ENCODE measurements at places on chromosomes 12 and 14.
A peak's percentile ranks its signal among the peaks of the same experiment; 100 is the strongest.

- no peak for DNase-seq
Measured at GRCh38 chr12:63164911-63165310, 13.9 kb upstream of the AVPR1A start.

- DNase-seq, result no peak
Measured at GRCh38 chr12:127054531-127054930, 1212.4 kb upstream of the TMEM132C start.

DNA sequence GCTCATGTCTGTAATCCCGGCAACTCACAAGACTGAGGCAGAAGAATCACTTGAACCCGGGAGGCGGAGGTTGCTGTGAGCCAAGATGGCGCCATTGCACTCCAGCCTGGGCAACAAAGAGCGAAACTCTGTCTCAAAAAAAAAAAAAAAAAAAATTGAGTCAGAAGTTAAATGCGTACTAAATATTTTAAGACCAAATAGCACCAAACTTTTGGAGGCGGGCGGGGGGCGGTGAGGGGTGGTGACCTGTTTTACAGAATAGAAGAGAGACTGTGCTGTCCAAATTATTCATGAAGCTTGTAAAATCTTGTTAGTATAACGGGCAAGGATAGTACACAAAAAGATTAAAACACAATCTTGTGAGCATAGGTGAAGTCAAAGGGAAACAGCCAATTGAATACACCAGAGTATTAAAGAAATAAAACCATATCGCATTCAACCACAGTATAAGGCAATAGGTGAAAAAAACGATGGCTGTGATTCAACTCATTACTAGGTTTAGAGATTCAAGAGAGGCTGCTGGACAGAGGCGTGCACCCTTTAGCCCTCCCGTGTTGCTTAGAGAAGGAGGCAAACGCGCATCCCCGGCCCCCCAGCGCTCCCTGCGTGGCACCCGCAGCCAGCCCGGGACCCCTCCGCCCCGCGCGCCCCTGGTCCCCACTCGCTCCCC, 571 bp downstream of the ZNF891 start:
- DNase-seq, result no peak

GRCh38 chr12:6198985-6199530, 1.1 kb upstream of the CD9 start:
- DNase-seq, result no peak

DNA sequence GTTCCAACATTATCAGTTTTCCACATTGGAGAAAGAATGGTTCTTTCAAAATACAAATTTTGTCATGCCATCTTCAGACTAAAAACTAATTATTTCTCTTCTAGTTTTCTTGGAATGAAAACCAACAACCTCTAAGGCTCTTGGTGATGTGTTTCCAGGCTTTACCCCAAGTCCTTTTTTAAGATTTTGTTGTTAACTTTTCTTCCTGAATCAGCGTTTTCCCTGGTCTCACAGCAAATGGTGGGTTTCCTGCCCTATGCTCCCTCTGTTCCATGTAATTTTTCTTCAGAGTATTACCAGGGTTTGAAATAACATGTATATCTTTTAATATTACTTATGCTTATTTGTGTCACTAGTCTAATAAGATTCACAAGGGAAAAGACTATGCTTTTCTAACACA, 1311.9 kb downstream of the LRFN5 start:
- no peak for DNase-seq

DNA sequence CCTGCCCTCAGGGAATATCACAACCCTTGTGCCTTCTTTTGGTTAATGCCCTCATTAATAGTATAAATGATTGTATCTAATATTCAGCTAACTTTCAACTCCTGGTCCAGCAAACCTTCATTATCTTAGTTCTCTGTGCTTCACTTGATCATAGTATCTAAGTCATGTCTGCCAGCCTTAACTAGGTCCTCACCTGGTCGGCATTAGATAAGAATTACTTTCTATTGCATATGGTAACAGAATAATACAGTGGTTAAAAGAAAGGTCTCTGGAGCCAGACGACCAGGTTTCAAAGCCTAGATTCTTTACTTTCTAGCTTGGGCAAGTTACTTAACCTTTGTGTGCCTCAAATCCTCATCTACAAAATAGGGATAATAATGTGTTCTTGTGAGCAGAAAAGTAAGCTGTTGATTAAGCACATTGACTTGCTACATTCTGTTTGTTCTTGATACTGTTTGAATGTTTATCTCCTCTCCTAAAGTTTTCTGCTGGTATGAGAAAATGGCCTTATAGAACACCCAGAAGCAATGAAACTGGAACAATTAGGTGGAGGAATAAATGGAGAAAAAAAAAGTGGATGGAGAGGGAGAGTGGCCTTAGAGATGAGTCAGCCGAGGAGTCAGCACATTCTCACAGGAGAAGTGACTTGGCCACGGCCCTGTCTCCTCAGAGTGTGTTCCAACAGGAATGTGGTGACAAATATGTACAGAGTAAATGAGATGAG, 176.1 kb downstream of the SLC25A21 start:
- no peak for DNase-seq

GRCh38 chr14:61470961-61471293, 149.5 kb downstream of the PRKCH start:
- no peak for DNase-seq

DNA sequence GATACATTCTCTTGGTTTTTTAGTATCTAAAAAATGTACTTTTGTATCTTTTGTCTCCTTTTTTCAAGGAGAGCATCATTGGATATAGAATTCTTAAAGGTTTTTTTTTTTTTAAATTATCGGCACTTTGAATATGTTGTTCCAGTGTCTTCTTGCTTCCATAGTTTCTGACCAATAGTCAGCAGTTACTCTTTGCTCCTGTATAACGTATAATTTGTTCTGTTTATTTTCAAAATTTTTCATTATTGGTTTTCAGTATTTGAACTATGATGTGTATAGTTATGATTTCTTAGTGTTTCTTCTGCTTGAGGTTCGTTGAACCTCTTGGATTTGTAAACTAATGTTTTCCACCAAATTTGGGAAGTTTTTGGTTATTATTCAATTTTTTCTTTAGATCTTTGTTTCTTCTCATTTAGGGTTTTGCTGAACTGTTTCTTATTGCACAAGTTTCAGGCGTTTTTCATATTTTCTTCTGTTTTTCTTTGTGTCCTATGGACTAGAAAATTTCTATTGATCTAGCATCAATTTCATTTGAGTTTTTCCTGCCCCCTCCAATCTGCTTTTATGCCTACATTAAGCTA, 93.9 kb downstream of the PLBD1 start:
- DNase-seq, result no peak

DNA sequence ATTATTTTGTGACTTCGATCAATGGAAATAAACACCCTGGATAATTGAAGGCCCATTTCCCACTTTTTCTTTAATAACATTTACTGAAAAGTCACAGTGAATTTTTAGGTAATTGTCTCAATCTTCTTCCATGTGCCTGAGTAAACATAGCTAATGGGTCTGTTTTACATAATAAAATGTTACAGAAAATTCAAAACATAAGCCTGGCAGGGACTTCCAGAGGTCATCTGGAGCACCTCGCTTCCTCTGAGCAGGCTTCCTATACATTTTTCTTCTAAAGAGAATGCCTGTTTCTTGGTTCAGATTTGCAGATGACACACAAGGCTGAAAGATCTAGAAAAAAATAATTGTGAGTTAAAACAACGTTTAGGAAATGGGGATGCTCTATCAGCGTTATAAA, 183.8 kb upstream of the PDE3A start:
- no peak for DNase-seq

DNA sequence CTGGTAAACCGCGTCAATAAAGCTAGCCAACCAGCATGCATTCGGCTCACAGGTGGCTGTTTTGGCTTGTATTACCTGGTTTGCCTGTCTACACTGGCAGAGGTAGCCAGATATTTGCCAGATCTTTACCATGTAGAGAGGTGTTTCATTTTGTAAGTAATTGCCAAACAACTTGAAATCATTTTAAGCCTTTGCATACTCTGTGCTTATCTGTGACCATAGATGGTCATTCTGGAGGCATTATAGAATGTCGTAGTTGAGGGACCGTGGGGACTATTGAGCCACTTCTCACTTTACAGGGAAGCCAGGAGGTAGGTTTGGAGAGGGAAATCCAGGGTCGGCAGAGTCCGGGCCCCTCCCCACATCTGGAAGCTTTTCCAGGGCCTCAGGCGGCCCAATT, 5.9 kb downstream of the ADGRD1 start:
- no peak for DNase-seq

GRCh38 chr14:69005432-69006148, 26.5 kb upstream of the ACTN1 start:
- no peak for DNase-seq

GRCh38 chr14:69471916-69472315, 12.6 kb upstream of the PLEKHD1 start:
- DNase-seq, result no peak

- no peak for DNase-seq
Measured at GRCh38 chr14:91284146-91284790, 39.8 kb upstream of the GPR68 start.

DNA sequence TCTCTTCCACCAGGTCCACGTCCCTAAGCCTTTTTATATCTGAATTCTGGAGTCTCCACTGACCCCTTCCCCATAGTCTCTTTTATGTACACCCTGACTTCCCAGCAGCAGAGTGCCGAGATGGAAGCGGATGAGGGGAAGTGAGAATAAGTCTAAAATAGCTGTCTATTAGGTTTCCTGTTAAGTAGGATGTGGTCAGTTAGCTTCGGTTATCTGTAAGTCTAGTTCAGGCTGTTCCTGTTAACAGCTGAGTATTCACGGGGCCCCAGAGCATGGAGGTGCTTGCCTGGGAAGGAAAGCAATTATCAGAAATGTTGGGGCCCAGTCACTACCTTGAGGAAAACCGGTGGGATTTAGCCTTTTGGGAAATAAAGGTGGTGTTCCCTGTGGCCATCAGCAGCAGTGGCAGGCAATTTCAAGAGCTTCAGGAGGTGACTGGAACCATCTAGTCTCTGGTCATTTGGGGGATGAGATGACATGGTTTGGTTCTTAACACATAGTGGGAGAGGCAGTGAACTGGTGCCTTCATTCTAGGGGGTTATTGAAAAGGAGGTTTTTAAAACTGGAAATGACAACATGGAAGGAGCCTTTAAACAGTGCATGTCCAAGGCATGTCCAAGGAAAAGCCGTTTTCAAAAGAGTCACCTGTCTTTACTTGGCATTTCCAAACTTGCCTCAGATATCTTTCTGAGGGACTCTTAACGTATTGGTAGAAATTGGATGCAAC, 21.8 kb downstream of the CHST11 start:
- peak; percentile 29 for DNase-seq

- DNase-seq, result no peak
Measured at GRCh38 chr14:103072595-103073366, 11.2 kb upstream of the LBHD2 start.

- DNase-seq, result no peak
Measured at GRCh38 chr12:76830436-76830835, 48.4 kb downstream of the CSRP2 start.

Data from effector memory CD4-positive, alpha-beta T cell (primary cell).